ENCODE measurements at places on chromosomes 12 and 14.
A peak's percentile ranks its signal among the peaks of the same experiment; 100 is the strongest.

GRCh38 chr14:51095854-51096823 lies 1.2 kb upstream of the TRIM9 start:
- DNase-seq = no peak

- DNase-seq = no peak
Measured at GRCh38 chr14:65483647-65484046, 71.1 kb downstream of the FUT8 start.

- no peak for DNase-seq
Measured at GRCh38 chr12:89211456-89211855, 140.8 kb downstream of the DUSP6 start.

DNA sequence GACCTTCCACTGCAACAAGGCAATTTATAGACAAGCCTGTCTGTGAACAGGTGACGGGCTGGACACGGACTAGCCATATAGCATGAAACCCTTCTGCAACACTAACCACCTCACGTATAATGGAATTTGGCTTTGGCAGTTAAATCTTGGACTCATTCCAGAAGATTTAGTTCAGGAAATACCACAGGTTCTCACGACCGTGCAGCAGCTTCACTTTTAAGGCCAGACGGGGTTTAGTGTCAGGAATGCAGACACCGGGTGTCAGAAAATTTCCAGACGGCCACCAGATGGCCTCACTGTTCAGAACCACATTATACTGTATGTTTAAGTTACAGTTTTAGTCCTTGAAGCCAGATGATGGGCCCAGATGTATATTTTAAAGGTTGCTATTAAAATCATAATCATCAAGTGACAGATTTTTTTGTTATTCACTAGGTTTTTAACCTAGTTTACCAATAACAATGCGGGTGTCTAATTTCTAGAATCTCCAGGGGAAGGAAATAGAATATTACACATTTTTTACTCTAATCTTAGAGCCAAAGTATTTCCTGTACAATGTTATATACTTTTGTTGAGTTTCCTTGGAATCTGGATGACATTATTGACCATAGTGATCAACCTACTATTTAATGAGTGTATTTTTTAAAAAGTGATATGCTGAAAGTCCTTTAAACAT lies 90.5 kb upstream of the TMPO start:
- DNase-seq = peak; percentile 15

DNA sequence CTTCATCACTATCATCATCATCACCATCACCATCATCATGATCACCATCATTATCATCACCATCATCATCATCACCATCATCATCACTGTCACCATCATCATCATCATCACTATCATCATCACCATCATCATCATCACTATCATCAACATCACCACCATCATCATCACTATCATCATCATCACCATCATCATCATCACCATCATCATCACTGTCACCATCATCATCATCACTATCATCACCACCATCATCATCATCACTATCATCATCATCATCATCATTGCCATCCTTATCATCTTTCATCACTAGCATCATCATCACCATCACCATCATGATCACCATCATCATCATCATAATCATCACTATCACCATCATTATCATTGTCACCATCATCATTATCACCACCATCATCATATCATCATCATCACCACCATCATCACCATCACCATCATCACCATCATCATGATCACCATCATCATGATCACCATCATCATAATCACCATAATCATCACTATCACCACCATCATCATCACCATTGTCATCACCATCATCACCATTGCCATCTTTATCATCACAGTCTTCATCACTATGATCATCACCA lies 38.1 kb downstream of the SVOP start:
- DNase-seq = no peak

DNA sequence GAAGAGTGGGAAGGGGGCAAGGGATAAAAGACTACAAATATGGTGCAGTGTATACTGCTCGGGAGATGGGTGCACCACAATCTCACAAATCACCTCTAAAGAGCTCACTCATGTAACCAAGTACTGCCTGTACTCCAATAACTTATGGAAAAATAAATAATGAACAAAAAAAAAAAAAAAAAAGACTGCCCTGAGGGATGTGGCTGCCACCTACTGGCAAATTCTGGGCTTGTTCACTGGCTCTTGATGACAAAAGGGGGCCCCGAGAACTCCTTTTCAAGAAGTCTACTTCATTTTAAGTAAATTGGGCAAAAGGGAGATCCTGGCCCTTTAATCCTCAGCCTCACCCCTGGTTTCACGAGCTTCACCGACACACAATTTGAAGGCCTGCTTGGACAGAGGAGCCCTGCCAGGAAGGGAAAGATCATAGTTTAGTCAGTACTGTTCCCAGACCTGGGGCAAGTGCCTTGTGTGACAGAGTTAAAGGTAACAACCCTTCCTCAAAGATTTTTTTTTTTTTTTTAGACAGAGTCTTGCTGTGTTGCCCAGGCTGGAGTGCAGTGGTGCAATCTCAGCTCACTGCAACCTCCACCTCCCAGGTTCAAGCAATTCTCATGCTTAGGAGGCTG lies 26.1 kb upstream of the STAC3 start:
- DNase-seq = no peak

GRCh38 chr12:94263011-94263811 lies 114.8 kb downstream of the PLXNC1 start:
- DNase-seq = no peak

DNA sequence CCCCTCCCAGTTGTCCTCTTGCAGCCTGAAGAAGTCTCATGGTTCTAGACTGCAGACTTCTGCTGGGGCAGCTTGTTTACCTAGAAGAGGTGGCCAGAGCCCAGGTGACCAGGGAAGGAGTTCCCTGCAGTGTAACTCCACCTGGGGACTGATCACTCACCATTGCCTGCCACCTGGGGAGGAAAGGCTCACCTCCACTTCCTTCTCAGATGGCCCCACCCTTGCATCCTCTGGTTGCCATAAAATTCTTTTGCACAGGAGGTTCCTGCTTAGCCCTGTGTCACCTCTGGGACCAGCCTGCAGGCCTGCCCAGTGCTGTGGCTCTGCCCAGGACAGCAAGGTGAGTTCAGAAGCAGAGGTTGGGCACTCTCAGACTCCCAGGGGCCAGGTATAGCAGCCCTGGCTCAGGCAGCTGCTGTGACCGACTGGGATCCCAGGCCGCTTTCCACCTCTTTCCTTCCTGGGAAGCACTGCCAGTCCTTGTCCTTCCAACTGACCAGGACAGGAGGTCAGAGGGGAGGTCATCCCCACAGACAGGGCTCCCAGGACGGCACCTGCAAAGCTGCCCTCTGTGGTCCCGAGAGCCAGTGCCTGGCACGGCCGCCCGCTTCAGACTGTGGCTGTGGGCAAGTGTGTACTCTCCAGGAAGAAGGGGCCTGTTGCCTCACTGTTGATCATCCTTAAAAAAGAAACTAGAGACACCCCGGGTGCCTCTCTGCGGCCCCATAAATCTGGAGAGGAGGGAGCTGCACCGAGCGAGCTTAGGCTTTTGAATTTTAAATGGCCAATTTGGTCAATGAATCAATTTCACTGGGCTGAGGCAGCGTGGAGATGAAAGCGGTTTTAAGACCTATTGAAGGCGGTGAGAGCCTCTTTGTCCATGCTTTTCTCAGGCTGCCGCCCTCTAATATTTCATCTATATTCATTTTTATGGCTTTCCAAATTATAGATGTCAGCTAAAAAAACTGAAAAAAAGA lies 79.5 kb upstream of the C14orf180 start:
- no peak for DNase-seq

GRCh38 chr14:51490205-51490604 lies 161.5 kb upstream of the FRMD6 start:
- no peak for DNase-seq

DNA sequence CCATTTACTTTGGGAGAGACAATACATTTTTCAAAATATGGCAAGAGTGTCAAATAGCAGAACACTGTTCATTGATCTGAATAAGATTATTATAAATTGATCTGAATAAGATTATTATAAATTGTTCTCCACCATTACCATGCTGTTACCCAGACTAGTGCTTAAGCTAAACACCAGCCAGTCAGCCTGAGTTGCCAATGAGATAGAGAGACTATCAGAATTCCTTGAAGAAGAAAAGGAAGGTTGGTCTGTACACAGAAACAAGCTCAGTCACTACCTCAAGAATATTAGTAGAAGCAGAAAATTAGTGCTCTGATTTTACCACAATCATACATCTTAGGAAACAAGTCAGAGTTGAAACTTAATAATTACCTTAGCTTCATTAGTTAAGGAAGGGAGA lies 469.8 kb downstream of the FOXG1 start:
- no peak for DNase-seq

DNA sequence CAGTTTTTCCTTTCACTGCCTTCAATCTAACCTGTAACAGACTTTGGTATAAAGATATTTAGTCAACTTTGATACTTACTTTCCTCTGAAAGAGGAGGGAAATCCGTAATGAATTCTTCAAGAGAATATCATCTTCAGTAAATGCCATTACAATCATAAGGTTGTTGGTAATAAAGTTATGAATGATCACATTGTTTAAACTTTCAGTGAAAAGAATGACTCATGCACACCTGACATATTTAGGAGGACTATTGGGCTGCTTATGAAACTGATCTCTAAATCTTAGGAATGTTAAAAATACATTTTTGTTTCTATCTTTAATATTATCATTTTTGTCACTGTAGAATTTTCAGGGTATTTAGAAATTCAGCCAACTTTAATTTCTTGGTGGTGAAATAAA lies 474.7 kb downstream of the SLC16A7 start:
- DNase-seq = no peak

DNA sequence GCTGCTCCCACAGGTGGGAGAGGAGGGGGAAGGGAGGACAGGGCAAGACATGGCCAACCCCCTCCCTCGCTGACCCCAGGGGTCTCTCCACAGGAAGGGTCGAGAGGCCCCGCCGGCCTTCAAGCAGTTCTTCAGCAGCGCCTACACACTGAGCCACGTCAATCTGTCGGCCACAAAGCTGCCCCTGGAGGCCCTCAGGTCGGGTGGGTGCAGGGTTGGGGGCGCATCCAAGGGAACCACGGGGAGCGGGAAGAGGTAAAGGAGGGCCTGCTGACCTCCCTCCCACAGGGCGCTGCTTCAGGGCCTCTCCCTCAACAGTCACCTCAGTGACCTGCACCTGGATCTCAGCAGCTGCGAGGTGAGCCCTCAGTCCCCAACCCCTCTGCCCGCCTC lies 6.1 kb downstream of the CARMIL3 start:
- DNase-seq = no peak

- no peak for DNase-seq
Measured at GRCh38 chr12:108722992-108723766, 8.1 kb downstream of the CORO1C start.

DNA sequence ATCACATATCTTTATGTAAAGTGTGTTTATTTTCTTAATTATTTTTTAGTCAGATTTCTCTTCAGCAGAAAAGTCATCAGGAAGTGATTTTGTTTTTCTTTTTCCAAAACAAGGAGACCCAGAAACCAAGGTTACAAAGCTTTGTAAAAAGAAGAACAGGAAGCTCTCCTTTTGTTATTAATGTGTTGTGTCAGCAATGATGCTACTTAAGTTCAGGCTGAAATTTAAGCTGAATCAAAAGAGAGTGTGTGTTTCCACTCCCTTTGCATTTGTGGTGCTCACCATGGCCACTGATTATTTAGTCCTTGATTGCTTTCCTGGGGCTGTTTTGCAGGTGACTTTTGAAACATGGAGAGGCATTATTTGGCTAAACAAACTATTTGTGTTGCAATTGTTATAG lies 155.3 kb upstream of the ATP2B1 start:
- peak; percentile 36 for DNase-seq

- no peak for DNase-seq
Measured at GRCh38 chr12:93376436-93377251, 1.1 kb upstream of the NUDT4 start.

DNA sequence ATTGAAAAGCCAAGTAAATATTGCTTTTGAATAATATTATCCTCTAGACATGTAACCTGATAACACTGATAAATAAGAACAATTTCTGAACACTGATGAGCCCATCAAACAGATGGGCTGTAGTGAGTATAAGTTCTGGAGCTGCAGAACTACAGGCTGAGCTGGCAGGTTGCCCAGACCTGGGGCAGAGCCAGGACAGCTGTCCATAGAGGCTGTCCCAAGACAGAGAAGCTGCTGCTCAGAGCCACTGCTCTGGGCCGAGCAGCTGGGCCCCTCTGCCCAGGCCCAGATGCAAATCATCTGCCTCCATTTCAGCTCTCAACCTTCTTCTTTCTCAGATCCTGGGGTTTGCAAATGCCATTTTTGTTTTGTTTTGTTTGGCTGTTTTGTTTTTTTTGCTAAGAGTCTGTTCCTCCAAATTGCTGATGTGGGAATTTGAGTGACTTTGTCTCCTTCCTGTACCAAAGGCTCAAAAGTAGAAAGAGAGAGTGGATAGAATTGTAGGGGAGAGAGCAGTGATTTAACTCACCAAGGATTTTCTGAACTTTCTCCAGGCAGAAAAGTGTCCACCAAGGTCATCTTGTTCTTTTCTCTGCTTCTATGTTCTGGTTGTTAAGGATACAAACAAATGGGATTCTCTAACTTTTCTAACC lies 4.0 kb upstream of the TESPA1 start:
- no peak for DNase-seq

GRCh38 chr12:44334347-44334746 lies 498.5 kb downstream of the TMEM117 start:
- no peak for DNase-seq

- DNase-seq = no peak
Measured at GRCh38 chr14:35338731-35339405, 46.7 kb downstream of the PSMA6 start.

DNA sequence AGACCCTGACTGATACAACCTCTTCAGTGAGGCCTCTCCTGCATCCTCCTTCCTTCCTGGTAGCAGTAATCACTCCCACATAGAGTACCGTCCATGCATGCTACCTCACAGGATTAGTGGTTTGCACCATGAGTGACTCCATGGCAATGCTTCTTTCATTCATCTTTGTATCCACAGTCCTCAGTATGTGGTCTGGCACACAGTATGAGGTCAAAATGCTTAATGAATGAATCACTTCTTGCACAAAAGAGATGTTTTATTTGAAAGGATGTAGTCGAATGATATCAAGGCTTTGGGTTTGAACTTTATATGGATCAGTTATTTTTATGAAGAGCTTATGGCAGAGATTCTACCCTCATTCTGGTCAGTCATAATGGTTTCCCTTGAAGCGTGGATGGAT lies 42.2 kb downstream of the KCNA5 start:
- DNase-seq = no peak

DNA sequence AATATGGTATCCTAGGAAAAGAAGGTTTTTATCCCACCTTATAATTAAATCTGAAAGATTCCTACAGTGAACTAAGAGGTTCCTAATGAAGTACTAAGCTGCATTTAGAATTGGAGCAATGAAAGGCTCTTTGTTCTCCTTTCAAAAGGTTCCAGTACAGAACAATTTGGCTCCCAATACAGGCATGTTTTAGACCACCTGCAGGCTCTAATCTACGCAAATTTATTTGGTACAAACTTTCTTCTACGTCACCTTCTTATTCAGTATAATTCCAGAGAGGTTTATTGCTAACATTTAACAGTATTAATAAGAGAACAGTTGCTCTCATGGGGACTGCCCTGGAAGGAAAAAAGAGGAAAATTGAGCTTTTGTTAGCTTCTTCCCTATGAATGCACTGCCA lies 37.6 kb upstream of the SLCO1C1 start:
- no peak for DNase-seq

- no peak for DNase-seq
Measured at GRCh38 chr12:69397978-69398377, 38.4 kb downstream of the YEATS4 start.

- DNase-seq = no peak
Measured at GRCh38 chr14:72847721-72848120, 46.2 kb downstream of the DPF3 start.

- DNase-seq = no peak
Measured at GRCh38 chr14:71212683-71213107, 305.4 kb downstream of the PCNX1 start.

- no peak for DNase-seq
Measured at GRCh38 chr14:24273422-24273998, 2.1 kb upstream of the RABGGTA start.

GRCh38 chr12:121883315-121883660 lies 5.3 kb upstream of the PSMD9 start:
- no peak for DNase-seq

All from NCI-H1436 (cell line).